Glomerular endothelial cell (primary cell): ENCODE measurements at places on chromosomes 3 and 15. TPM values are rescaled to one million over a fixed set of nuclear protein-coding genes. Genes with fewer than 3 reads are reported as not detected.

- no peak for DNase-seq
Observed at GRCh38 chr3:190117981-190118380, 2.7 kb downstream of the P3H2 start.

DNA sequence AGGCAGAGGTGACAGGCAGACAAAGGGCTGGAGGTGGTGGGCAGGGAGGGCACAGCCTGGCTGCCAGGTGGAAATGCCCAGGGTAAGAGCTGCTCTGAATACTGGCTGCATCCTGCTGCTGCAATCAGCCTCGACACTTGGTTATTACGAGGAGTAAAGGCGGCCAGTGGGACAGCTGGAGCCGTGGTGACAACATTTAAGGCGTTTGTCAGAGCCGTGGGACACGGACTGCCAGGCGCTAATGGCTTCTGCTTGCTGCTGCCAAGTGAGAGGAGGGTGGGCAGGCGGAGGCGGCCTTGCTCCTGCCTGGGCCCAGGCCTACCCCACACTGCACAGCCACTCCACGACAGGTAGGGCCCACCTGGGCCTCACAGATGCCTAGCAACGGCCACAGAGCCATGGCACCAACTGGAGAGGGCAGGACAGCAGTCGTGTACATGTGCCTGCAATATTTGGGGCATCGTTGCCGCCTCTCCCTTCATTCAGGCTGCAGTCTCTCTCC, 49.2 kb upstream of the TMEM115 start:
- DNase-seq = no peak

GRCh38 chr3:139312959-139313358, 30.9 kb upstream of the MRPS22 start:
- no peak for DNase-seq

Gene KIF15
- 0.92 and 3.7 TPM in 2 replicates for total RNA-seq

DNA sequence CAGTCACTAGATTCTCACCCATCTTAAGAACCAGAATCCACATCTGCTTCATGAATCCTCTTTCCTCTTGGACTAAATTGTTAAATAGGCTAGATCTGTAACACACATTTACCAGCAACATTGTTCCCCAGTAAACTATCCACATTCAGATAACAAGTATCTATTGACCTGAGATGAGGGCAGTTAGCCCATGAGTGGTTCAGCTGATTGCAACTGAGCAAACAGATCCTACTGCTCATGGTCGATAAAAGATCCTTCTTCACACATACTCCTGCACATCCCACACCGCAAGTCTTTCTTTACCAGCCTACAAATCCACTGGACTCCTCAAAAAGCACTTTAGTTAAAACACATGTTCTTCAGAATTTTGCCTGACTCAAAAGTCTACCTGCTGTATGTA, 59.2 kb downstream of the UACA start:
- no peak for DNase-seq

Gene PPM1M
- 7.4 and 10.4 TPM in 2 replicates for total RNA-seq

Gene LRRC2
- 0.41 TPM in 1 of 2 replicates, not detected in the other for total RNA-seq

- DNase-seq = no peak
Observed at GRCh38 chr3:139235192-139235591, 108.6 kb upstream of the MRPS22 start.

GRCh38 chr3:17333446-17333845, 409.0 kb downstream of the TBC1D5 start:
- no peak for DNase-seq

DNA sequence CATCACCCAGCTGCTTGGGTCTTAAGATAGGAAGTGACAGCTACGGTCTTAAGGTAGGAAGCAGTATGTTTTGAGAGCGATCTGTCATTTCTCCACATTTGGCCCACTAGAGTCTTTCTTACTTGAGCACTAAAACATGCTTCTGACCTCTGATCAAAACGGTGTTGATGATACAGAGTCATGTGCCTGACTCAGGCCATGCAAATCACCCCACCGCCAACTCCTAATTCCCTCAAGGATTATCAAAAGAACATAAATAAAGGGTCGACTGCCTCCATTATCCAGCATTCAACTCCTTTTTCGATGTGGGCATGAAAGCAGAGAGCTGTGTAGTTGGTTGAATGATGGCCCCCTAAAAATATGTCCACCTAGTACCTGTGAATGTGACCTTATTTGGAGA, 201.7 kb upstream of the PROK2 start:
- DNase-seq = no peak

- DNase-seq = no peak
Observed at GRCh38 chr3:58095603-58096138, 87.4 kb downstream of the FLNB start.

DNA sequence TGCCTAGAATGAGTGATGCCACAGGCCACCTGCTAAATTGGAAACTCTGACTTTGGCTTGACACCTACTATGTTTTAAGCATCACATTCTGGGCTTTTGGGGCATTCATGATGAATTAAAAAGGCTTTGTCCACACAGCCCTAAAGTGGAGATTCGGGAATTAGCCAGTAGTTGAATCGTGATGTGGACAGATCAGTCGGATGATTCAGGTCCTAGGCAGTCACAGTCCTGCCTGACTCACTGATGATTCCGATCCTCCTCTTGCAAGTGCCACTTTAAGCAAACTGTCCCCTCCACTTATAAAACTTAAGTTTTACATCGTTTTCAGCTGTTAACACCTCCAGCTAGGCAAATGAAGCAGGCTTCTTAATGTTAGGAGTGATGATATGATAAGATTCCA, 75.3 kb downstream of the SYNPR start:
- DNase-seq = no peak

Gene ZNF662
- 0.63 and 1.5 TPM in 2 replicates for total RNA-seq

GRCh38 chr3:174462916-174463315, 396.2 kb upstream of the NAALADL2 start:
- no peak for DNase-seq

- no peak for DNase-seq
Observed at GRCh38 chr3:162217647-162218046, 721.0 kb downstream of the OTOL1 start.

- DNase-seq = no peak
Observed at GRCh38 chr3:135758961-135759360, 206.6 kb upstream of the PPP2R3A start.

DNA sequence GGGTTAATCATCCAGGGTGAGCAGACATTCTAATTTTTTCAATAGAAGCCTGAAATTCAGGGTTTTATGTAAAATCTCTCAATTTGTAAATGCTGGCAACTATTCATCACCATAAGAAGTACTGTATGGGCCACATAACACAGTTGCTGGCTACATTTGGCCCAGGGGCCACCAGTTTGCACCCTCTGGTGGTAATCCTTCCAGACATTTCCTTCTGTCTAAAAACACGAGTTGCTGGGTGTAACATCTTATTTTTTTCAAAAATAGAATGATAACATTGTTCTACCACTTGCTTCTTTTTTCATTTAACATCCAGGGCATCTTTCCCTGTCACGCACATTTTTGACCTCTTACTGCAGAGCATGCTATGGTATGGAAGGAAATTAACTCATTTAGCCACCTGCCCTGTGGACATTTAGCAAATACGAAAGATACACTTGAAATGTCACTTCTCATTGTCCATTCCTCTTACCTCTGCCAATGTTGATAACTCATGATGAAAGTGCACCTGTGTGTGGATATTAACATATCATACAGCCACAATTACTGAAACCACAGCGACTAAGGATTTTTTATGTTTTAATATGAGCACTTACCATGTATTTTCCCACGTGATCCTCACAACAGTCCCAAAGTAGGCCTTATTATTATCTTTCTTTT, 117.5 kb upstream of the ARHGEF3 start:
- no peak for DNase-seq

DNA sequence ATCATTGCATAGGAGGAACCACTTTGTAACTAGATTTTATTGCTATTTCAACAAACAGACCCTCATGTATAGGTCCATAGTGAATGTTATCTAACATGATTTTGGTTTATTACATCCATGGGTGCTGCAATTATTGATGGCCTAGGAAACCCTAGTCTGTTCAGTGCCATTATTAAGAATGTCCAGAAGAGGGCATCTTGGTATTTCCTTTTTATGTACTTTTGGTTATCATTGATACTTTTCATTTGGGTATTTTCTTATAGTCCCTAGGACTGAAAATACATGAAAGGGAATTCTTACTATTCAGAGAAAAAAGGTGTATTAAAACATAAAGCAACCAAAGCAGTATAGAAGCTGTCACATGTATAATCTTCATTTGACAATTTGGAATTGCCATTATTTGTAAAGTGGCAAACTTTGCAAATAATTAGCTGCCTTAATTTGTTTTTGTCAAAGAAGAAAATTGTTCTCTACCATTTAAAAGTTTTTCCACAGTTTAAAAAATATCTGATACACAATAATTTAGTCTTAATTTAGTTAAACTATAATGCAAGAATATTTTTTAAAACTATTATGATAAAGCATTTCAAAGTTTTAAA, 48.7 kb downstream of the CNOT10 start:
- peak; percentile 12 for DNase-seq

Gene VEPH1
- total RNA-seq = 68.7 and 80.8 TPM in 2 replicates

Gene RNF7
- 110 and 184 TPM in 2 replicates for total RNA-seq

- DNase-seq = no peak
Observed at GRCh38 chr3:197873329-197873728, 76.7 kb upstream of the RPL35A start.

Gene MAGEL2
- total RNA-seq = 0.12 and 0.39 TPM in 2 replicates

Gene CHRNA7
- total RNA-seq = 2.3 and 4.8 TPM in 2 replicates
